Hair follicle dermal papilla cell (primary cell): ENCODE measurements at places on chromosomes 2 and 18. TPM values are rescaled to one million over a fixed set of nuclear protein-coding genes. Genes with fewer than 3 reads are reported as not detected.

The ALK gene
- 0.12 and 0.16 TPM in 2 replicates for total RNA-seq

The TMEM163 gene
- 0.12 TPM in 1 of 2 replicates, not detected in the other for total RNA-seq

The PSME4 gene
- total RNA-seq = 43.0 and 53.2 TPM in 2 replicates

The KCNK3 gene
- 2.1 and 3.0 TPM in 2 replicates for total RNA-seq

The MFSD6 gene
- total RNA-seq = 20.8 and 22.2 TPM in 2 replicates

The SPP2 gene
- not detected in 2 replicates for total RNA-seq

The GPAT2 gene
- total RNA-seq = 4.1 and 10.2 TPM in 2 replicates

The ANKRD44 gene
- total RNA-seq = 8.0 and 30.5 TPM in 2 replicates

The UCN gene
- total RNA-seq = 0.81 and 0.85 TPM in 2 replicates

The FEV gene
- not detected in 2 replicates for total RNA-seq

The SERPINB12 gene
- total RNA-seq = 0.32 TPM in 1 of 2 replicates, not detected in the other

The YPEL5 gene
- total RNA-seq = 89.7 and 98.1 TPM in 2 replicates

The TSHZ1 gene
- total RNA-seq = 7.2 and 9.6 TPM in 2 replicates

The GKN2 gene
- total RNA-seq = not detected in 2 replicates

The NOSTRIN gene
- total RNA-seq = 0.12 and 0.16 TPM in 2 replicates

The POTEC gene
- total RNA-seq = under 0.01 TPM in 1 of 2 replicates, not detected in the other

The CRYGD gene
- total RNA-seq = not detected in 2 replicates

The EML6 gene
- 0.65 and 3.2 TPM in 2 replicates for total RNA-seq

The RBBP8 gene
- total RNA-seq = 13.8 and 19.6 TPM in 2 replicates

The SOCS6 gene
- total RNA-seq = 42.5 and 49.7 TPM in 2 replicates

The AOX1 gene
- total RNA-seq = 49.7 and 81.1 TPM in 2 replicates

The DNAJC5G gene
- total RNA-seq = not detected in 2 replicates

The MRO gene
- 0.16 and 0.73 TPM in 2 replicates for total RNA-seq
